HT-29 (cell line): ENCODE measurements at places on chromosomes 5 and 9.

- no peak for DNase-seq
These were observed 215.7 kb upstream of the TBC1D2 start for GRCh38 chr9:98471185-98471584.

GRCh38 chr9:91905991-91906469 lies 44.0 kb downstream of the ROR2 start:
- no peak for DNase-seq

- DNase-seq: no peak
These were observed 9.9 kb upstream of the MEGF10 start for GRCh38 chr5:127280491-127281220.

DNA sequence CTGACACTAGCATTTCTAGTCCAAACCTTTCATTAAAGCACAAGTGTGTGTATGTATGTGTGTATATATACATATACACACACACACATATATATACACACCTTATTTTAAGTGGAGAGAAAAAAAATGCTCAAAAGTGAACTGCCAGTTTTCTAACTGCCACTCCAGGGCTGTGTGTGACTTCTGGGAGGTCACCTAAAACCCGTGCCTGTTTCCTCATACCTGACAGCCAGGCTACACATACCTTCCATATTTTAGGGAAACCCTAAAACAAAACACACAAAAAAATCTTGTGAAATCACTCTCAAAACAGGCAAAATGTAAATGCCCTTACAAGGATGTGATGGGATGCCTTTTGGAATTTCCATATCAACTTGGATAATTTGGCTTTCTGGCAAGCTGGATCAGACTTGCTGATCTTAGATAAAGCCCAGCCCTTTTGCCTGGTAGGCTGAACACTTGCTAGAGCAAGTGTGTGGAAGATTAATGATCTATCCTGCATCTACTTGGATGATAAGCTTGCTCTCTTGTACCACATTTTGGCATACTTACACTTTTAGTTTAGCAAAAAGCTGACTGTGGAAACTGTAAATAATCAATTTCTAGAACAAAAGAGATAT lies 127.8 kb downstream of the GNAQ start:
- DNase-seq: no peak

GRCh38 chr9:33637881-33638280 lies 113.8 kb downstream of the ANKRD18B start:
- DNase-seq: no peak

- peak; percentile 52 for DNase-seq
These were observed 86.3 kb upstream of the RPS23 start for GRCh38 chr5:82364497-82364896.

DNA sequence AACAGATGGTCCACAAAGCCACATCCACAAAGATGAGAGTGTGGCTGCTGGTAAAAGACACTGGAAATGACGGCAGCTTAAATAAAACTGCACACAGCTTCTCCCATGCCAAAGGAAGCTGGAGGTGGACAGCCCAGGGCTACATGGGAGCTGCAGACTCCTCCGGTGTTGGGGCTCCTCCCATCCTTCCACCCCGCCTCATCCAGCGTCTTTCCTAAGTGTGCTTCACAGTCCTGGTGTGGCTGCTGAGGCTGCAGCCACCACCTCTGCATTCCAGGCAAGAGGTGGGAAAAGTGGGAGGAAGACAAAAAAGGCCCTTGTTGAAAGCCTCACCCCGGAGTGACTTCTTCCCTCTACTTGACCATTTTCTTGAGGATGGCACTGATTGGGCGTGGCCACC lies 37.0 kb upstream of the IRX4 start:
- peak; percentile 20 for DNase-seq

DNA sequence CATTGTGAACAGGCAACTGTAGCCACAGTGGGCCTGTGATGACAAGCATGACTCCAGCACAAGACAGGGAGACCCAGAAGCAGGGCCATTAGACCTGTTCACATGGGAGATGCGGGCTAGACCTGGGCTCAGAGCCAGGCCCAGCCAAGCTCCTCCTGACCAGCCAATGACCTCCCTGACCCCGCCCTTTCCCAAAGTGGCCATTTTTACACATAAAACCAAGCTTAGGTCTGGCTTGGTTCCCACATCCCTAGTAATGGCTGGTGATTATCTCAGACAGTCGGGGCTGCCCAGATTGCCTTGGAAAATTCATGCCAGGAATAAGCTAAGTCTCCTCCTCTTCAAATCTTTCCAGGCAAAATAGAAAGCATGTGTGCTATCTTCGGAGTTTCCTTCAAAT lies 94.1 kb downstream of the FRMD3 start:
- no peak for DNase-seq

GRCh38 chr9:99008203-99008602 lies 64.5 kb downstream of the COL15A1 start:
- peak; percentile 21 for DNase-seq
